ENCODE measurements at places on chromosomes 5 and 9.

DNA sequence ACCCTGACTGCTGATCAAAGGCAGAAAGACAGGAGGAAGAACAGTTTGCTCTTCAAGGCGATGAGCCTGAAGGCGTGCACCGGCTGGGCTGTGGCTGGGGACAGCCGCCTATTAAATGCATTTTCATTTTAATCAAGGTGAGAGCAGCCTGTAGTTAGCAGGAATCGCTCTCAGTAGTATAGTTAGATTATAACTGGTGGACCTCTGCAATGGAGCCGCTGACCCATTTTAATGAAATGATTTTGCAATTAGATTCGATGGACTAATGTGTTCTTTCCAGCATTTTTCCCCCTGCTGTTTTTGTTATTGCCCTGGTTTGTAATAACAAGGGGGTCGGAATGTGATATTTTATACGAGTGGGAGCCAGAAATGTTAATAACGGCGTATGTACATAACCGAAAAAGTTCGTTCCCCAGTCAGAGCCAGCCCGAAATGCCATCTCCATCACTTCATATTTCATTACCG is 185.9 kb upstream of the PANK3 start:
- DNase-seq = no peak

- no peak for DNase-seq
These were observed 92.3 kb upstream of the MARCHF11 start for GRCh38 chr5:16271851-16272250.

GRCh38 chr5:112356178-112356956 is 62.7 kb downstream of the EPB41L4A start:
- DNase-seq = no peak

DNA sequence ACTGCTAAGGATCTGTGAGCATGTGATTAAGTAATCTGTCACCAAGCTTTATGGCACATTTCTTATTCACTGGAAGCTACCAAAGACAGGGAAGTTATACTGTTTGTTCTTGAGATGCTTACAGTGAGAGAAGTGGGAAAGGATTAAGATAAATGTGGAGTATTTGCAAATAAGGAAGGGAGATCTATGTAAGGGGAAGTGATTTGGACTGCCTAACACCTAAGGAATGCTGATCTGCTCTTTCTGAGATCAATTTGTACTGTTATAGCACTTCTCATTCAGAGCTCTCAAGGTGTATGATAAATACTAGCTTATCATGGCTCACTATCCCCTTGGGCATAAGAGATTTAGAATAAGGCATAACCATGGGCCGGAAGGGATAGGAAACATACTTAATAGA is 80.0 kb upstream of the NTRK2 start:
- no peak for DNase-seq

- DNase-seq = peak; percentile 24
These were observed 624.6 kb downstream of the BNC2 start for GRCh38 chr9:16245756-16246440.

- DNase-seq = no peak
These were observed 76.6 kb upstream of the PAM start for GRCh38 chr5:102678267-102679058.

GRCh38 chr5:131212471-131213021 is 41.8 kb downstream of the LYRM7 start:
- no peak for DNase-seq

DNA sequence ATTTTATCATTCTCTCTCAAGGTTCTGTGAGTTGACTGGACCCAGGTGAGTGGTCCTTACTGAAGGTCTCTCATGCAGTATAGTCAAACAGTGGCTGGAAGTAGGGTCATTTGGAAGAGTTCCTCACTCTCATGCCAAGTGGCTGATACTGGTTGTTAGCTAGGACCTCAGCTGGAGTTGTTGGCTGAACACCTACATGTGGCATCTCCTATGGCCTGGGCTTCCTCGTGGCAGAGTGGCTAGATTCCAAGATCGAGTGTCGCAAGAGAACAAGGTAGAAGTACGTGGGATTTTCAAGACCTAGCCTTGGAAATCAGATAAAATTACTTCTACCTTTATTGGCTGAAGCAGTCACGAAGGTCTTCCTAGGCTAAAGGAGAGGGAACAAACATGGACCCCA is 7.6 kb downstream of the SLC31A2 start:
- DNase-seq = no peak

- DNase-seq = no peak
These were observed 60.1 kb downstream of the NTNG2 start for GRCh38 chr9:132221941-132222340.

DNA sequence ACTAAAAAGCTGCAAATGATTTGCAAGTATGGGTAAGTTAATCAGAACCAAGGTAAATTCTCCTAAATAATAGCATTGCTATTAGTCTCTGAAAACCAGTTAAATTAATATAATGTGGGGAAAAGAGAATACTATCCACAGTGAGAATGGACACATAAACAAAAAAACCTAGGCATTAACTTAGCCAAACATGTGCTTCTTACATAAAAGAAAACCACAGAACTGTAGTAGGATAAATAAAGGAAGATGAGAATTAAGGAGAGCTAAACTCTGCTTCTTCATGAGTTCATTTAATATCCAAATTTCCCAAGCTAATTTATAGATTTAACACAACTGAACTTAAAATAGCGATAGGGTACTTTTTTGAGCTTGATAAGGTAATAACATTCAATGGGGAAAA is 31.8 kb downstream of the ABCA1 start:
- DNase-seq = no peak

- DNase-seq = no peak
These were observed 42.3 kb downstream of the PAM start for GRCh38 chr5:102797322-102797884.

DNA sequence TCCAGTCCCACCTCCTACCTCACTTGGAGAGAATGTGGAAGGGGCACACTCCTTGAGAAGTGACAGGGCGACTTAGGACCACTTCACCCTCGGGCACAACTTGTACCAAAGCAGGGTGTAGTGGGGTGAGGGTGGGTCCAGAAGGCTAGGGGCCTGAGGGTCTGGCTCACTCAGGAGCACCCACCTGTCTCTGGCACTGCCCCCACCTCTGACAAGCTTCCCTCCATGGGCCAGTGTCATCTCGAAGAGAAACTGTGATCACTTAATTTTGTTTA is 76.9 kb upstream of the OLFM1 start:
- DNase-seq = no peak

GRCh38 chr9:37636511-37637448 is 14.0 kb upstream of the FRMPD1 start:
- no peak for DNase-seq

DNA sequence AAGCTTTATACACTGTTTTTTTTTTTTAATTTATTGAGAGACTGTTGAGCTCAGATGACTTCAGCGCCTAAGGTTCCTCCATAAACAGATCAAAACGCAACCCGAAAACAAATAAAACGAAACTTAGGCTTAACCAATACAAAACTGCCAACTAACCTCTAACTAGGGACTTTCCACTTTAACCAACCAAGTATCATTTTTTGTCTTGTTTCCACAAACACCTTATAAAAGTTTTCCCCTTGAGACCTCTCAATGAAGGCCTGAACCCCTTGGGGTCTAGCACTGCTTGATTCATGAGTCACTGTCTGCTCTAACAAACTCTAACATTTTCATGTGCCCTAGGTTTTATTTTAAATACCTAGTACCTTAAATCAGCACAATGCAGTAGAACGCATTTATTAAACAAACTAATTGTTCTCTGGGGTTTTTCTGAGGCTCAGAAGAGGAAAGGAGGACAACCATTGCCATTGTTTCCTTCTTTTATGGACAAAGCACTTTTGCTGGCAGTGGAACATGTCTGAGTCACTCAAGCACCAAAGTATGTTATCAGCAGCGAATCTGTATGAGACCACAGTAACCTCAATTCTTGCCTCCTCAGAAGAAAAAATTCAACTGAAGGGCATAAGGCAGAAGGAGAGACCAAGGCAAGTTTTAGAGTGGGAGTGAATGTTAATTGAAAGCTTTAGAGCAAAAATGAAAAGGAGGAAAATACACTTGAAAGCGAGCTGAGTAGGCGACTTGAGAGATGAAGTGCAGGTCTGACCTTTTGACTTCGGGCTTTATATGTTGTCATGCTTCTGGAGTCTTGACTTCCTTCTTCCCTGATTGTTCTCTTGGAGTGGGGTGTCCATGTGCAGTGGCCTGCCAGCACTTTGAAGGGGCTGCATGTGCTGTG is 97.7 kb upstream of the HCN1 start:
- no peak for DNase-seq

DNA sequence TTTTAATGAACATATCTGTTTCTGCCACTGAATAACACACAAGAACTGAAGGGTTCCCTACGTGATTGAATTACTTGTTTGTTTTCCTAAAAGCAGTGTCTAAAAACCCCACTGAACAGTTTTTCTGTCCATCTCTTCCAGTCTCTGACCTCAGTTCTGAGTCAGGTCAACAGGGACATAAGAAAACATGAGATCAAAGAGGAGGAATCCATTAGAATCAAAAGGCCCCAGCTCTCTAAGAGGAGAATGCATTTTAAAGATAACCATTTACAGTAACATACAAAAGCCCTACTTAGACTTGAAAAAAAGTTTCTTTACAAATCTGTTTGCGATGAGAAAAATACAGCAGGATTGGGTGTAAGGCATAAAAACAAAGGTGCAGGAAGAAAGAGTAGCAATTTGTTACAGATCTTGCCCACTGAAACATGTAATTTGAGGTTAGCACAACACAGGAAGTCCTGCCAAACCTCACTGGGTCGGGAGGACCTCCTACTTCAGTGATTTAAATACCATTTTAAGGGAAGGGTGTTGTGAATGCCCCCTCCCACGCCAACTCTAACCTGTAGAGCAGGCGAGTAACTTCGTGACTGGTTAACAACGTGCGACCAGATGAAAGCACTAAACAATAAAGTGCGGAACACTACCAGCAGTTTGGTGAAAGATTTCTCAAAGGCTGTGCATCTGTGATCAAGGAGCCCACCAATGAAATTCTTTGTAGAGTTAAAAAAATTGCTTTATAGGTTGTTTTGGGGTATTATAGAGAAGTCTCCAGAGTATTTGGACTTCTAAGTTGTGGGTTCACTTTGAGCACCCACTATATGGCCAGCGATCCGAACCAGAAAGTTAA is 1.3 kb downstream of the QSOX2 start:
- DNase-seq = peak; percentile 2

DNA sequence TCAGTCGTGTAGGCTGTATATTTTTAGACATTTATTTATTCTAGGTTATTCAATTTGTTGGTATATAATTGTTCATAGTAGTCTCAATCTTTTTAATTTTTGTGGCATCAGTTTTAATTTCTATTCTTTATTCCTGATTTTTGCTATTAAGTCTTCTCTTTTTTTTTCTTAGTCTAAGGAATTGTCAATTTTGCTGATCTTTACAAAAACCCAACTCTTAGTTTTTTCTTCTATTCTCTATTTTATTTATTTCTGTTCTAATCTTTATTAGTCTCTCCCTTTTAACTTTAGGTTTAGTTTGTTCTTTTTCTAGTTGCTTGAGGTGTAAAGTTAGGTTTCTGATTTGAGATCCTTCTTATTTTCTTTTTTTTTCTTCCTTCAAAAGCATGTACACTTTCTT is 152.5 kb downstream of the FANCC start:
- DNase-seq = no peak

DNA sequence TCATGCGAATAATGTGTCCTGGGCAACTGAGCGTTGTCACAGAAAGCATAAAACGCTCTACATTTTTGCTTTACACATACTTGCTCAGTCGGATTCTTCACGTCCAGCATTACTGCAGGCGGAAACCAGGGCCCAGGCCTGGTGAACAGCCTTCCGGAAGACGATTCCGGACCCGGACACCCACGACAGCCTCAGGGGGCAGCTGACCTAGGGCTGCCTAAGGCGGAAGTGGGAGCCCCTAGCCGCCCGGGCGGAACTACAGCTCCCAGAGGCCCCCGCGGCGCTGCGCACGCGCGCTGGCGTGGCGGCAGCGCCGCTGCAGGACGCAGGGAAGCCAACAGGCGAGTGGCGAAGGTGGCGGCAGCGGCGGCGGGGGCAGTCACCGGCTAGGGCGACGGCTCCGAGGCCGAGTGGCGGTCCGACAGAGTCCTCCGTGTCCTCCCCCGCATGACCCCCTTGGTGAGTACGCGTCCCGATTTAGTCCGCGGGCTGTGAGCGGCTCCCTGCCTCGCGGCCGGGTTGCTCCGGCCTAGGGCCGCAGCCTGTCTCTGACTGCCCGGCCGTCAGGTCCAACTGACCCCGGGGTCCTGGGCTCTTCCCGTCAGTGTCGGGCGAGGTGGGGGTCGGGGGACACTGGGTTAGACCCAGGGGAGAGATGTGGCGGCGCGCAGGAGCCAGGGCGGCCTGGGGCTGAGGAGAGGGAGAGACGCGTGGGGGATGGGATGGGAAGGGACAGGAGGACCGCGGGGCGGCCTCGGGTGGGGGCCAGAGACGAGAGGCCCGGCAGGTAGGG is at the start of gene GAPVD1:
GAPVD1 (plus strand) TSS at position 326 of the 793 bp plus-strand sequence. CDS start 37,096 bp downstream, outside the sequence.
- peak; percentile 97 for DNase-seq

DNA sequence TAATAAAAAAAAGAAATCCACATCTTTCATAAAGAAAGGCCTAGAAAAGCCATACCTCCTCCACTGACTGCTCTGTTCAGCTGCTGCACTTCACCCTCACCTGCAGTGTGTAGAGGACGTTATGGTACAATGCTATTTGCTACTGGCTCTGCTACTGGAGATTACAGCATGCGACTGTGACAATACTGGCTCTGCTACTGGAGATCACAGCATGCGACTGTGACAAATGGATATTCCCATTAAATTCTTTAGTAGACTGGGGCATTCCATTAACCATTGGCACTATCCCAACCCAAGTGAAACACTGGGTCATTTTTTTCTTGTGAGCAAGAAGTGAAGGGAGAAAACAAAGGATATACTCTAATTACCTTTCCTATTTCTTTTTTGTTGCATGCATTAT is 1063.5 kb upstream of the DMAC1 start:
- DNase-seq = no peak

GRCh38 chr9:92308893-92309292 is 15.4 kb upstream of the IARS1 start:
- no peak for DNase-seq

DNA sequence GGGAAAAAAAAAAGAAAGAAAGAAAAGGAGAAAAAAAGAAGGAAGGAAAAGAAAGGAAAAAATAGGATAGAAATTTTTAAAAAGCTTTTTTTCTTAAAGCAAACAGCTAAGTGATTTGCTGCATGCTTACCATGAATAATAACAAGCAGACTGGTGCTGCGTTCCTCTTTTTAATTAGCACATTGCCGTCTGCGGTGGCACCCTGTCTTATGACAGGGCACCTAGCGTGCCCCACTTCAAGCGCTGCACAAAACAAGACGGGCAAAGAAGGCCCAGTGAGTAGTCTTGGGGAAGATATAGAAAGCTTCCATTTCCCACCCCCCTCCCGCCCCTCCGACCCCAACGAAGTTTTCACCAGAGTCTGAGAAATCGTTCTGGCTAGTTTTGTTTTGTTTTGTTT is 513.9 kb downstream of the ZNF608 start:
- no peak for DNase-seq

- DNase-seq = no peak
These were observed 70.3 kb downstream of the RAB24 start for GRCh38 chr5:177233206-177233605.

- no peak for DNase-seq
These were observed 117.9 kb downstream of the INSYN2B start for GRCh38 chr5:169862391-169862811.

GRCh38 chr5:107820429-107820828 is 149.7 kb upstream of the EFNA5 start:
- no peak for DNase-seq

GRCh38 chr5:168314735-168315411 is 23.4 kb downstream of the WWC1 start:
- DNase-seq = peak; percentile 1

GRCh38 chr5:158159621-158160020 is 300.7 kb upstream of the CLINT1 start:
- no peak for DNase-seq

GRCh38 chr9:86405086-86405491 is 50.9 kb upstream of the TUT7 start:
- DNase-seq = no peak

Data from RPMI8226 (cell line).